ENCODE measurements at places on chromosomes 2 and 18.

GRCh38 chr2:174815526-174815925 is 51.3 kb upstream of the CHRNA1 start:
- DNase-seq, result no peak

GRCh38 chr2:147511491-147511948 is 333.3 kb upstream of the ACVR2A start:
- no peak for DNase-seq

GRCh38 chr2:179995741-179996515 is 11.2 kb downstream of the CWC22 start:
- no peak for DNase-seq

- no peak for DNase-seq
Observed at GRCh38 chr2:24743924-24744323, 49.3 kb downstream of the PTRHD1 start.

DNA sequence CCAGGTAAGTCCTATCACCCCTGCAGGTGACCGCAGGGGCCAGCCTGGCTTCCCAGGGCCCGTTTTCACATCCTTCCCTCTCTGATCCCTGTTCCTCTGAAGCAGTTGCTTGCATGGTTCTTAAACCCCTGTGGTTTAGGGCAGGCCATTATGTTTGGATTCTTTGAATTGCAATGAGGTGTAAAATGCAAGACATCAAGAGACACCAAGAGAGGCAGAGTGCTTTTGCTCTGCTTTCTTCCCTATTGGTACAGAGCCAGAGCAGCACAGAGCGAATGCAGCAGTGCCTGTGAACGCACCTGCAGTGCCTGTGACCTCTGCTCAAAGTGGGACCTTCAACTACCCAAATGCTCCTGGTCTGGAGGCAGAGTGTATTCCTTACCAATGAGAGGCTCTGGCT is 7.6 kb downstream of the RFX8 start:
- no peak for DNase-seq

DNA sequence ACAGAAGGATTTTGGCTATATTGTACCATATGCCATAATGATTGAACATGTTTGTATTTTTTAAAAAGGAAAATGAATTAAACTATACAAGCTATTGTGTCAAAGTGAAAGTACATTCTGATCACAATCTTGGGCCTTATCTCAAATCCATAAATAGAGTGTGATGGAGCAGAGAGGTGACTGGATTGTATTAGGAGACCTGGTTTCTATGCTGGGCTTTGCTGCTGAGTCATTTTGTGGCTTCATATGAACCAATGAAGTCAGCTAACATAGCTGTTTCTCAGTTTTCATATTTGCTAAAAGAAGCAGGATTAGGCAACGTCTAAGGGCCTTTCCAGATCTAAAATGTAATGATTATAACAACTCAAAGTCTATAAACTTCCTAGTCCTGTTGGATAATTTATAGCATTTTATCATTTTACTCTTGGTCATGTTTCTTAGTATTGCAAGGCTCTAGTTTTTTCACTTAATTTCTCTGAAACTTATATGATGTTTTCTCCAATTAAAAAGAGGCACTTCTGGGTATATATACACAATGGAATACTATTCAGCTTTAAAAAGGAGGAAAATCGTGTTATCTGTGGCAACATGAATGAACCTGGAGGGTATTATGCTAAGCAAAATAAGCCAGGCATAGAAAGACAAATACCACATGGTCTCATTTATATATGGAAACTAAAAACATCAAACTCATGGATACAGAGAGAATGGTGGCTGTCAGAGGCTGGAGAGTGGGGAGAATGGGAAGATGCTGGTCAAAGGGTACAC is 112.3 kb downstream of the MEP1B start:
- no peak for DNase-seq

- DNase-seq, result no peak
Observed at GRCh38 chr2:191009541-191010374, 4.2 kb downstream of the STAT1 start.

GRCh38 chr2:224751996-224752698 is 36.0 kb upstream of the CCDC195 start:
- no peak for DNase-seq

- DNase-seq, result peak; percentile 34
Observed at GRCh38 chr2:67135208-67135607, 261.9 kb upstream of the ETAA1 start.

GRCh38 chr2:217110550-217110949 is 250.7 kb upstream of the TNP1 start:
- DNase-seq, result no peak

- DNase-seq, result no peak
Observed at GRCh38 chr18:27033722-27034121, 151.4 kb downstream of the CHST9 start.

Data from NCI-H446 (cell line).